ENCODE measurements at places on chromosomes 13 and 19.

- peak; percentile 42 for DNase-seq
Observed at GRCh38 chr19:4310247-4311121, 6.1 kb downstream of the FSD1 start.

DNA sequence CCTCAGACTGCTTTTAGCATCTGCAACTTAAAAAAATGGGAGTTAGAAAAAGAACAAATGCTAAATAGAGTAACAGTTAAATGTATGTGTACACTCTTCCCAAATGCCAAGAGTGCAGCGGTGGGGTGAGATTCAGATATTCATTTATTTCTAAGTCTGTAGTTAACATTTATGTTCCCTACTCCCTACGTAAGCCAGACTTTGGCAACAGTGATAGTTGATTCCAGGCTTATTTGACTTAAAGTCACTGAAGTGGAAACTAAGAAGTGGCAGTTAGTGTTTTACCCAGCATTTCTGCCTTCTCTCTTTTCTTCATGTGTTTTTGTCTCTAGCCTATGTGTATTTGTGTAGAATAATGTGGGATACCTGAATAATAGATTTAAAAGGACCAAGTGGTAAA is 4.5 kb downstream of the MIR17HG start:
- no peak for DNase-seq

DNA sequence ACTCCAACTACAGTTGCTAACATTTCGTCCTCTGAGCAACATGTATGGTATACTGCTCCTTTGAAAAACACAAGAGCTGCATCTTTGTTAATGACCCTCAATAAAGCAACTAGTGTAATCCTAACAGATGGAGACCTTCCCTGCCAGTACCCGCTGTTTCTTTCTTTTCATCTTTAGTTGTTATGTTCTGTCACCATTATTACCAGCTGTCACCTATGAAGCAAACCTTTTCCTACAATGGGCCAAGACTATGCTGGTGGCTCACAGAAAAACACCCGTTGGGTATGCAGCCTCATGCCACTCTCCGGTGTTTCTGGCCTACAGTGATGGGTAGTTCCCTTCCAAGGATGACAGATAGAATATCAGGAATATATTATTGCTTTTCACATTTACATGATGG is 29.7 kb upstream of the CYSLTR2 start:
- DNase-seq: no peak

DNA sequence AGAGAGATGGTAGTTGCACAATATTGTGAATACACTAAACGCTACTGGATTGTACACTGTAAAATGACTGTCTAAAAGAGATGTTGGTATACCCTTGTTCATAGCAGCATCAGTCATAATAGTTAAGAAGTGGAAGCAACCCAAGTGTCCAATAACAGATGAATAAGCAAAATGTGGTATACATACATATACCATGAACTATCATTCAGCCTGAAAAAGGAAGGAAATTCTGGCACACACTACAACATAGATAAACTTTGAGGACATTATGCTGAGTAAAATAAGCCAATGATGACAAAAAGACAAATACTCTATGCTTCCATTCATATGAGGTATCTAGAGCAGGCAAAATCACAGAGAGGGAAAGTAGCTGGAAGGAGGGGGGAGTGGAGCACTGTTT is 16.0 kb downstream of the DZIP1 start:
- no peak for DNase-seq

GRCh38 chr13:44972956-44973581 is 16.2 kb downstream of the NUFIP1 start:
- peak; percentile 73 for DNase-seq

DNA sequence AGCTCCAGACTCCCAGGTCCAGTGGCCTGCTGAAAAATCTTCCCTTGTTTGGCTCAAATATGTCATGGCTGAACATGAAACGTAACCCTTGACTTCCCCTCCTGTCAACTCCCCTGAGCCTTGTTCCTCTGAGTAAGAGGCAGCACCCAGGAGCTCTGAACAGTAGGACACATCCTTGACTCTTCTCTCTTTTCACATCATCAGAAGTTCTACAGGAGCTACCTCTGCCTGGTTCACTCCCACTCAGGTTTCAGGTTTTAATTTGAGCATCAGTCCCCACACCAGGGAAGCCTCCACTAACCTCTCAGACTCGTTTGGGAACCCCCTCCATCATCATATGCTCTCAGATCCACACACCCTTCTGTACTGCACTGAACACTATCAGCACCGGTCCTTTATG is 30.3 kb downstream of the ZNF823 start:
- DNase-seq: no peak

- no peak for DNase-seq
Observed at GRCh38 chr13:99792079-99792921, 179.3 kb downstream of the ZIC5 start.

GRCh38 chr13:56893843-56894242 is 246.9 kb upstream of the PRR20A start:
- DNase-seq: no peak

DNA sequence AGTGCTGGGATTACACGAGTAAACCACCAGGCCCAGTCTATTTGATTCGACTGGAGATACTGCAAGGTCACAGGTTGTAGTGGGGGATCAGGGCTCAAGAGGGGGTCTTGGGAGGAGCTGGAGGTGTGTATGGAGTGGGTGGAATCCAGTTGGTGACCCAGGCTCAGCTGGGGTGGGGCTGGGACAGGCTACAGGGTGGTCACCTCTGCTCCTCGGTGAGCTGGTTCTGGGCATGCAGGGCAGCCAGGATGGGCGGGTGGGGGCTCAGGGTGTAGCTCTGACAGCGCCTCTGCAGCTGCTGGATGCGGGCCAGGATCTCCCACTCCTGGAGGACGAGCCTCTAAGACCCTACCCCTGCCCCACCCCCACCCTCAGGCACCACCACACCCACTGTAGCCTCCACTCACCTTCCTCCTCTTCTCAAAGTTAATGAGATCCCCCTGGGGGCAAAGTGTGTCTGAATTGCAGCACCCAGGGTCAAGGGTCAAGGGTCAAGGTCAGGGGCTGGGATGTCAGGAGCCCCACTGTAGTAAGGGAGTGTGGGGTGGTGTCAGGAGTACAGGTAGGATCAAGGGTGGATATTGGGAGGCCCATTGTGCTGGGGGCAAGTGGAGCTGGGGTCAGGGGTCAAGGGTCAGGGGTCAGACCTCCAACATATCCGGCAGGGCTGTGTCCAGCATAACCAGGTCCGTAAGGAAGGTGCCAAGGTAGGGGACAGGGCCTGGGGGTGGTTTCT is 17.1 kb downstream of the RGL3 start:
- no peak for DNase-seq

- no peak for DNase-seq
Observed at GRCh38 chr13:111370570-111371535, 50.4 kb downstream of the TEX29 start.

DNA sequence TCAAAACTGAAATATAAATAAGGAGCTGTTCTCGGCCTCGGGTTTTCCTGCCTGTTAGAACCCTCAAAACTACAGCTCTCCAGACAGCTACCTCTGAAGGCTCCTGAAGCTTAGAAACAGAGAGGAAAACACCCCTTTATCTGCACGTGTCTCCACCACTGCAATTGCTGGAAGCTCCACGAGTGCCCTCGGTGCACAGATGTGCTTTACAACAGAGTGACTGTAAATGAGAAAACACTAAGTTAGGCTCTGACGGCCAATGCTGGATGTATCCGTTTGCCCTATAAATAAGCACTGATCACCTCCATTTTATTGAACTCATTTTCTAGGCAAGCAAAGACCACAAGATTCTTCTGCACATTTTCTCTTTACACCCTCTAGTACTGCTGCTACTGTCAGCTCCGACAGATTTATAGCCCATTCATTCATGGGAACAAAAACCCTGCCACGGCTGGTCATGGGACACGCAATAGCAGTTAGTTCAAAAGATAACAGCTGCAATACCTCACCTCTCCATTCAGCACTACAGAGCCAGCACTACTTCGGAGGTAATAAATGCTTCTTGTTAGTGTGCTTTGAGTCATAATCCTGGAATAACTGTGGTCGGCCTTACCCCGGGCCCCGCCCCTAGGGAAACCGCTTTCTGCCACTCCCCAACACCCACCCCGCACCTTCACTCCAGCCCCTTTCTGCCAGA is 241.1 kb upstream of the ZNF507 start:
- peak; percentile 83 for DNase-seq

GRCh38 chr19:35341565-35342225 is 6.0 kb upstream of the FFAR1 start:
- no peak for DNase-seq

GRCh38 chr13:25088562-25089221 is 7.2 kb upstream of the PABPC3 start:
- DNase-seq: no peak

GRCh38 chr13:103275081-103275480 is 208.9 kb upstream of the SLC10A2 start:
- DNase-seq: no peak

- DNase-seq: no peak
Observed at GRCh38 chr13:31790992-31791391, 51.7 kb downstream of the RXFP2 start.

- DNase-seq: no peak
Observed at GRCh38 chr13:101639711-101640110, 187.2 kb downstream of the ITGBL1 start.

DNA sequence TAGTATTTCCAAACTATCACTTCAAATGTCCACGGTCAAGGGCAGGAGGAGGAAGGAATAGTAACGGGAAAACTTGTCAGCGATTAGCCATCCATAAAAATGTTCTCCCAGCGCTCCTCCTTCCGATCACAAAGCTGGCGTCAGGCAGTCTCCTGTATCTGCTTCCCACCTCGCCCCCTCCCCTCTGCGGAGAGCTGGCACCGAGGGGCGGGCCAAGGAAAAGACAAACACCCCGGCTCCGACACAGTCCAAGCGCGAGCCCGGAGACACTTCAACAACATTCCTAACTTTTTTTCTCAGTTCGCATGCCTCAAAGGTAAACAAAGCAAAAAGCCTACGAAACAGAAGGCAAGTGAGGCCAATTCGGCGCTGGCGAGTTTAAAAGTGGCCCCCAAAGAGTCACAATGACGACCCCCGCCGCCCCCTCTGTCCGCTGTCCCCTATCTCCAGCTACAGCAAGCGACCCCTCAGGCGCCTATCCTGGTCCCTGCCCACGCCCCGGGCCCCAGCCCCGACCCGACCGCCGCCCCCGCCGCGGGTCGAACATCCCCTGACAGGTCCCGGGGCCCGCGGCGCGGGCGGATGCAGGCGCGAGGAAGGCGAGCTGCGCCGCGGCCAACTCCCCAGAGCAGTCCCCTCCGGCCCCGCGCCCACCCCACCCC is 736 bp downstream of the SMAD9 start:
- no peak for DNase-seq

DNA sequence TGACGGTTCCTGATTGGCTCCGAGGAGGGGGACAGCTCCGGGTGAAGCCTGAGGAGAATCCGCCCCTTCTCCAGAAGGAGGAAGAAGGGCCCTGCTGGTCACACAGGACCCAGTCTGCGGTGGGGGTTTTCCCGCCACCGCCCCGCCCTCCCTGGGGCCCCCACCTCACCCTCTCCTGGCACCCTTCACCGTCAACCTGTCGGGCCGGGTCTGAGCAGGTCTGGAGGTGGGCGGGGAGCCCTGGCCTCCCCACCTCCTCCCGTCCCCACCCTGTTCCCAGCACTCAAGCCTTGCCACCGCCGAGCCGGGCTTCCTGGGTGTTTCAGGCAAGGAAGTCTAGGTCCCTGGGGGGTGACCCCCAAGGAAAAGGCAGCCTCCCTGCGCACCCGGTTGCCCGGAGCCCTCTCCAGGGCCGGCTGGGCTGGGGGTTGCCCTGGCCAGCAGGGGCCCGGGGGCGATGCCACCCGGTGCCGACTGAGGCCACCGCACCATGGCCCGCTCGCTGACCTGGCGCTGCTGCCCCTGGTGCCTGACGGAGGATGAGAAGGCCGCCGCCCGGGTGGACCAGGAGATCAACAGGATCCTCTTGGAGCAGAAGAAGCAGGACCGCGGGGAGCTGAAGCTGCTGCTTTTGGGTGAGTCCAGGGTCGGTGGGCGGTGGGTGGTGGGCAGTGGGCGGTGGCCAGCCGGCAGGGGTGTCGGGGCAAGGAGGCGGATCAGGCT is at the start of gene GNA15:
Gene GNA15 (plus strand): TSS at position 73 of the 723 bp plus-strand sequence. CDS start 418 bp downstream, at position 491.
- peak; percentile 93 for DNase-seq

- DNase-seq: no peak
Observed at GRCh38 chr19:29908963-29909944, 32.8 kb upstream of the URI1 start.

GRCh38 chr13:26310003-26310402 is 56.1 kb downstream of the CDK8 start:
- DNase-seq: no peak

- DNase-seq: no peak
Observed at GRCh38 chr13:34808649-34809048, 133.4 kb upstream of the NBEA start.

GRCh38 chr19:38228005-38228377 is 4.0 kb upstream of the DPF1 start:
- no peak for DNase-seq

GRCh38 chr19:18478545-18479311 is 40.8 kb upstream of the ISYNA1 start:
- peak; percentile 90 for DNase-seq

GRCh38 chr19:18961767-18962620 is 21.0 kb upstream of the HOMER3 start:
- DNase-seq: no peak

DNA sequence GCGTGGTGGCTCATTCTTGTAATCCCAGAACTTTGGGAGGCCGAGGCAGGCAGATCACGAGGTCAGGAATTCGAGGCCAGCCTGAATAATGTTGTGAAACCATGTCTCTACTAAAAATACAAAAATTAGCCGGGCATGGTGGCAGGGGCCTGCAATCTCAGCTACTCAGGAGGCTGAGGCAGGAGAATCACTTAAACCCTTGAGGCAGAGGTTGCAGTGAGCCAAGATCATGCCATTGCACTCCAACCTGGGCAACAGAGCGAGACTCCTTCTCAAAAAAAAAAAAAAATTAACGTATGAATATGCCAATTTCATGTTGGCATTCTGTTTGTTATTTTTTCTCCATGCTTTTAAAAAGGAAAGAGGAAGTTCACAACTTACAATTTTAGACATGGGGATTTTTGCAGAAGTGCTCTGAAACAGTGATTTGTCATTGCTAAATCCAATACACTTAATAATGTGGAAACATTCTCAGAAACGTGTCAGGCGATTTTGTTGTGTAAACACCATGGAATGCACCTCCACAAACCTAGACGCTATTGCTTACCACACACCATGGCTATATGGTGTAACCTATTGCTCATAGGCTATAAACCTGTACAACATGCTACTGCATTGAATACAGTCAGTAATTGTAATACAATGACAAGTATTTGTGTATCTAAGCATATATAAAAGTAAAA is 115.9 kb upstream of the PCDH20 start:
- DNase-seq: peak; percentile 0

DNA sequence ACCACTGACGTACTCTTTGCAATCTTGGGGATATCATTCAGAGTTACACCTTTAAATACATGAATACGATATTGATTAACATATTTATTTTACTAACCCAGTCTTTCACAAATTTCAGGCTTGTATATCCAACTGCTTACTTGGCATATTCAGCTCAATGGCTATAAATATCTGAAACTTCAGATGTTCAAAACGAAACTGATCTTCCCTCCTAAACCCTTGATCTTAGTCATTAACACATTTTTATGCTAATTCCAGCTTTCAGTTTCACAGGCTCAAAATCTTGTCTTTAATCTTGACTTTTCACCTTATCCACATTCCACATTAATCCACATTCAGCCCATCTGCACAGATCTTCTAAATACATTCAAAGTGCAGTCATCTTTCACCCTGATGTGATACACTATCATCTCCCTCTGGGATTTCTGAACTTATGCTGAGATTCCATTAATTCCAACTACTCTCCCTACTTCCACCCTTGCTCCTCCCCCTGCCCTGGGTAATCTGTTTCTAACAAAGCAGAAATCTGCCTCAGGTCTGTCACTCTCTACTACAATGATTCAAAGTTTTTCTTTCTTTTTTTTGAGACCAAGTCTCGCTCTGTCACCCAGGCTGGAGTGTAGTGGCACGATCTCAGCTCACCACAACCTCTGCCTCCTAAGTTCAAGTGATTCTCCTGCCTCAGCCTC is 387.2 kb downstream of the GPC5 start:
- DNase-seq: no peak
